SJSA1 (cell line): ENCODE measurements at places on chromosomes 5 and 9.
A peak's percentile ranks its signal among the peaks of the same experiment; 100 is the strongest.

DNA sequence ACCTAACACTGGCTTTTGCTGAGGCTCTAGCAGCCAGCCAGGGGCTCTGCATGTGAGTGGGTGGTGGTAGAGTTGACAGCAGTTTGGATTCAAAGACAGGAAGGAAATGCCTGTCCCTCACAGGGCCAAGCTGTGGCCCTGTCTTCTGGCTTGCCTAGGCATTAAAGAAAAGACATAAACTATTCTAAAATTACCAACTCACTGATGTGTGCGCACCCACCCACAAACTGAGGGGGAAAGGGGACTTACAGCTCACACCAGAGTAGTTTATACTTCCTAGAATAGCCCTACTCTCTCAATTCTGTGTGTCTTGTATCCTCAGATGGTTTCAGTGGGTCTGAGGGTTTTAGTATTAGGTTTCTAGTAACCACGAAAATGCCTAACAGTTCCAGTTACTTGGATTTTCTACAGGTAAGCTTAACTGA, 18.3 kb upstream of the IL13 start:
- DNase-seq: no peak

DNA sequence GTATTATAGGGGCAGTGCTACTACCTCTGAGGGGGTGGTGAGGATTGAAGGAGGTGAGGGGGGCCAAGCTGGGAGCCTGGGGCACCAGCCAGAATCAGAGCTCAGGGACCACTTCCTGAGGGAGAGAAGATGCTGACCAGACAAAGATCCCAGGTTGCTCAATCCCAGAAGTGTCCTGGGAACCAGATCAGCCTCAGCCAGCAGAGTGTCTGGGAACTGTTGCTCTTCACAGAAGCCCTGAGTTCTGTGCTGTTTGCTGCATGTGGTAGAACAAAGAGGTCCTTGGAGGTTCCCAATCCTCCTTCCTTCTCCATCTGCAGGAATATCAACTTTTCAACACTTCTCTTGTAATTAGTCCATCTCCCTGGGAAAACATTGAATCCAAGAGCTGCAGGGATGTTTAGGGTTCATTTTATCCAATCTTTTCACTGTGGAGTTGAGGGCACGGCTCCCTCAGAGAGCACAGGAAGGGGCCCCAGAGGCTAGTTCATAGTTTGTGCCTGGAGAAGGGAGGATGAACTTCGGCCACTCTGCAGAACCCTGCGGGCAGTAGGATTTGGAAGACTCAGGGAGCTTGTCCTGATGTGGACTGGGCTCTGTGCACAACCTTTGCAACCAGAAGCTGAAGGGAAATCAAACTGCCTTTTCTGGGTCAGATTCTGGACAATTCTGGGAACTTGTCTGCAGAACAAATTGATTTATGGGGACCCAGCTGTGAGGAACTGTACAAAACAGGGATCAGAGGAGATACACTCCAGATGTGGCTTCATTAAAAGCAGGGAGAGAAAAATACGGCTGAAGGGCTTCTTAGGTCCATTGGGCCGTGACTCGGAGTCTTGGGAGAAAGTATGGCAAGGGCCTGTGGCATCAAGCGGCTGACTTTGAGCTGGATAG, 57.1 kb downstream of the GALNT12 start:
- no peak for DNase-seq

GRCh38 chr9:83979812-83980394, at the start of gene HNRNPK:
TSS of gene HNRNPK (minus strand) at chr9:83980215. CDS start at chr9:83978252, 1,963 bp downstream.
- peak; percentile 98 for DNase-seq

DNA sequence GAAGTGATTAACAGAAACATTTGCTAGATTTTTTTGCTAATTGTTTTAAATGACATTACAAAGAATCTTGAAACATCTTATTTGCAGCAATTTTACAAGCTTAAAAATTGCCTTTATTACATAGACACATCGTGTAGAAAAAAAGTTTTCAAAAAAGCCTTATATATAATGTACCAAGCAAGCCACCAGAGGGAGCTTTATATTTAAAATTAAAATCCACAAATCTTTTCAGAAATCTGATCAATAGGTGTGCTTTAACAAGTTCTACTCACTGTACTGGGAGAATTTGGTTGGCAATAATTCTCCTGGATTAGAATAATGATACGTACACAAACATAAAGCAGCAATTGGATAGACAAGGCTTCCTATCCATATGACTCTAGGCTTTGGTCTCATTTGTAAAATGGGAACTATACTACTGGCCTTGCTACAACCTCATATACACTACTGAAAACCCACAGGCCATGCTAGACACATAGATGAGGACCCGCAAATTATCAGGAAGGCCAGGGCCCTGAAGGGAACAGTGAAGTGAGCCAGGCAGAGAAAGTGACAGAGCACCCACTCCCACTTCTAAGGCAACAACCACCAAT, 4.8 kb downstream of the PSMB7 start:
- DNase-seq: no peak

- peak; percentile 12 for DNase-seq
Observed at GRCh38 chr9:115730396-115730795, 423.2 kb upstream of the PAPPA start.

GRCh38 chr9:77307166-77307565, 129.8 kb downstream of the VPS13A start:
- no peak for DNase-seq

GRCh38 chr9:111983484-111983908, 86.9 kb downstream of the UGCG start:
- DNase-seq: no peak
